ENCODE measurements at places on chromosomes 11 and 22. TPM values are rescaled to one million over a fixed set of nuclear protein-coding genes. Genes with fewer than 3 reads are reported as not detected.

Gene RASD2
- total RNA-seq, result under 0.01 TPM

Gene CD82
- total RNA-seq, result 32.8 TPM

Gene MS4A4A
- total RNA-seq, result not detected

Gene CDC42EP2
- total RNA-seq, result 5.2 TPM
